ENCODE measurements at places on chromosomes 2 and 18.

DNA sequence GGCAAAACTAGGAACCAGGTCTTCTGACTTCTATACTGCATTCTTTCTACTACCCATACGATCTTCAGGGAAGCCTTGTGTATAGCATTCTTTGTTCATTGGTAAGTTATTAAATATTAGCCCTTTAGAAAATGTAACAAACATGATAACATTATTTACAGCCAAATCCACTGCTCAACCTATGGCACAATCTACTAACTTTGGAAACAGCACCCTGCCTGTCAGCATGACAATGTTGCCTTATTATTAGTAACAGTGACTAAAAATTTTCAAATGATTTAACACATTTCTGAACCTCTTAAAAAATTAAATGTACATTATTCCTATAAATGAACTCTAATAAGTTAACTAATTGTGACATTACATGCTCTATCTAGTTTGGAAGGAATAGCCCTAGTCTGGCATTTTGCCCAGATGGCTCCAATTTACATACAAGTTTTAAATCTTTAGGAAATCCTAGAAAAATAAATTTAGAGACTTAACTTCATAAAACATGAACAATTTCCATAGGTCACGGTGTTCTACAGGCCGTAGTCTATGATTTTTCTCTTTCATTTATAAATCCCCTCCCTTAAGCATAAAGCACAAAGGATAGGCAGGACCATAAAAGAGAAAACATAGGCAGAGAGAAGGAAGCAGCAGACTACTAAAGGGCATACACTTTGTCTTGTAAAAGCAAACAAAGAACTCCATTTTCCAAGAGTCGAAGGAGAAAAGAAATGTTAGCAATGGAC is 33.7 kb downstream of the YES1 start:
- DNase-seq: peak; percentile 15

- no peak for DNase-seq
Observed at GRCh38 chr18:54251606-54252390, 17.5 kb upstream of the POLI start.

- DNase-seq: peak; percentile 75
Observed at GRCh38 chr2:16718576-16719484, 53.2 kb upstream of the CYRIA start.

GRCh38 chr18:71760541-71760940 is 783.6 kb downstream of the CBLN2 start:
- no peak for DNase-seq

DNA sequence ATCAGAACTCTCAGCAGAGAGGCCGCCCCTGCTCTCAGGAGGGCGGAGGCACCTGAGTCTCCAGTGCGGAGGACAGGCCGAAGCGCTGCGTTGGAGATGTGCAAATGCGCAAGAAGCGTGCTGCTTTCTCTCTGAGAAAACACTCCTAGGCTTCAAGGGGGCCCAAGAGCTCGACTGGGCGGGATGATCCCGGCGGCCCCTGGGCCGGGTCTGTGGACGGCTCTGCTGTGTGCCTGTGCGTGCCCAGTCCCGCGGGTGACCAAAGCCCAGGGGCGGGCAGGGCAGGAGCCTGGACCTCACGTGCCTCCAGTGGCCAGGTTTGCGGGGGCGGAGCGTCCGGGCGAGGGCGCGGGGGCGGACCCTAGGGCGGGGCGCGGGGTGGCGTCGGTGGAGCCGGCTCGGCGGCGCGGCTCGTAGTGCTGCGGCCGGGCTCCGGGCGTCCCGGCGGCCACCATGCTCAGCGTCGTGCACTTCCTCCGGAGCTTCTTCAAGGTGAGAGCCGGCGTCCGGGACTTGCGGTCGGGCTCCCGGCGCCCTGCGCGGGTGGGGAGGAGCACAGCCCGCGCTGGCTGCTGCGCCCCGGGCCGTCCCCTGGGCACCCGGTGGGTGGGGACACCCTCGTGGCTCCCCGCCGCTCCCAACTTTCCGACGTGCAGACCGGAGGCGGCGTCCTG is at the start of gene ARHGEF4:
ARHGEF4 (plus strand) TSS at position 414 of the 674 bp plus-strand sequence; CDS start at position 454, 40 bp downstream.
- DNase-seq: peak; percentile 37

DNA sequence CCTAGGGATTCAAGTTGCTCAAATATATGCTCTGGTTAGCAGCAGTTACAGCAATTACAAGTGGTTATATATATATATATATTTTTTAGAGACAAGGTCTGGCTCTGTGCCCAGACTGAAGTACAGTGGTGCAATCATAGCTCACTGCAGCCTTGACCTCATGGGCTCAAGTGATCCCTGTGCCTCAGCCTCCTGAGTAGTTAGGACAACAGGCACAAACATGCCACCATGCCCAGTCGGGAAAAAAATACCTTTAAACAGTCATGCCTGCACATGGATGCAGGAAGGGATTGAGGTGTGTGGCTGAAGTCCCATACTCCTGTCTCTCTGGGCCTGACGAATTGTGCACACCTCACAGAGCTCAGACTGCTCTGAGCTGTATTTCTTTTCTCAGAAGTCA is 19.6 kb upstream of the DNAH7 start:
- no peak for DNase-seq

DNA sequence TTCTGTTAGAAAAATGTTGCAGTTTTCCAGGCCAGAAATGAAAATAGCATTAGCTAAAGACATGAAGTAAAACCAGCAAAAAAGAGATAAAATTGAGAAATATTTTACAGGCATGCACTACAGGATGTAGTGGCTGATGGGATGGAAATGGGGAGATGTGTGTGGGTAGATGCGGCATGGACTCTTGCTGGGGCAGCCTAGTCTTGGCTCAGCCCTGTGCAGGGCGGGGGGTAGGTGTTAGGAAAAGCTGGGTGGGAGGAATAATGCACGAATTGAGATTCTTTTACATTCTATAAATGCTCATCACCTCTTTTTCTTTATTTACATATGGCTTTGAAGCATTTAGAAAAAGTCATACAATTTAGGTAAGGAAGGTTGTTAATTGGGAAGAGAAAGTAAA is 334.2 kb downstream of the NUP35 start:
- DNase-seq: no peak

GRCh38 chr2:149330127-149331022 is at the start of gene LYPD6:
TSS of gene LYPD6 (plus strand) at chr2:149330587. CDS start at chr2:149437709, 107,122 bp downstream.
- peak; percentile 75 for DNase-seq

GRCh38 chr18:75433098-75433497 is 5.6 kb upstream of the SMIM21 start:
- DNase-seq: no peak

DNA sequence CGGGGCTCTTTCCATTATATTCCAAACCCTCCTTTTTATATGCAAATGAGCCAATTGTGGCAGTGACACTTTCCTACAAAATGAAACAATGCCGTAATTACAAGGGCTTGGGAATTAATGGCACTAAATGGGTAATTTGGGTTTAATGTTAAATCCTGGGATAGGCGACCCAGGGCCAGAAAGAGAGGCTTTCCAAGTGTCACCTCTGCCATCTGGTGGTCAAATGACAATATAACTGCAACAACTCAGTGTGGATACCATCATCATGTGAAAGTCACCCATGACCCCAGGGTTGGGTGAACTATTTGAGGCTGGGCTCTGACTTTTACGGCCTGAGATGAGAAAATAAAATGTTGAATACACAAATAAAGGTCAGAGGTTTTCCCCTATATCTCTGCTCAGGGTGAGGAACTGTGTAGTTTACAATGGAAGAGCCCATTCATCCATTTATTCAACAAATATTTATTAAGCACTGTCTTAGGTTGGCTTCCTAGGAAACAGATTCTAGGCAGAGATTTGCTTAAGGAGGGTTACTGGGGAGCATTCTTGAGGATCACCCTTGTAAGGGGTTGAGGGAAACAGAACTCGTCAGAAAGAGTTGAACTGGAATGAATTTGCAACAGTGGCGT is 13.6 kb upstream of the THADA start:
- peak; percentile 79 for DNase-seq

- peak; percentile 27 for DNase-seq
Observed at GRCh38 chr2:127649100-127649611, 3.2 kb downstream of the GPR17 start.

DNA sequence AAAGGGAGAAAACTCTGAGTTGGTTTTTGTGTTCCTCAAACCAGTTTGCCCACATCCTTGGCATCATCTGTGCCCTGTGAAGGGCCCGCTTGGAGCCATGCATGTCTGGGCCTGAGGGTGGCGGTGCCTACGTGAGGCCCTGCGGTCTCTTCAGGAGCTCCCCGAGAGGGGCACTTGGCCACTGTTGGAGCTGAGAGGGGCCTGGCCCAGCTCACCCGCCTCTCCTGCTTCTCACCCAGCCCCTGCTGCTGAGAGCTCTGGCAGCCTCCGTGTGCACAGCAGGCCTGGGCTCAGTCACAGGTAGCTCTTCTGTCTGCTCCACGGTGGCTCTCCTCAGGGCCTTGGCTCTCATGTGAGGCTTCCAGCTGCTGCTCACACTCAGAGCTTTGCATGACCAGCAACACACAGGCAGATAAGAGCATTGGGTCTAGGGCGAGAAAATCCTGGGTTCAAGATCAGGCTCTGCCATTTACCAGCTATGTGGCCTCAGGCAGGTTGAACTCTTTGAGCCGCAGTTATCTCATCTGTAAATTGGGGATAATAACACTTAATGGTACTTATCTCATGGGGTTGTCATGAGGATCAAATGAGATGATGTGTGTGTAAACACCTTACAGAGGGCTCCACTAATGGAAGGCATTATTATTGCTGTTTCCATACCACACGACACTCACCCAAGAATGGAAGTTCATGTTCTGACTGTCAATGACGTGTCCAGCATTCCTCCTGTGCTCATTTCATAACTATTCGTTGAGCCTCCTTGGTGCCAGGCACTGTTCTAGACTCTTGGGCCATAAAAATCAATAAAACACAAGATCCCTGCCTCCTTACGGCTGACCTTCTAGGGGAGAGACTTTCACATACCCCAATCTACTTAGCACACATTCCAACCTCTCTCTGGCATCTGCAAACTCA is 41.6 kb upstream of the PLB1 start:
- no peak for DNase-seq

DNA sequence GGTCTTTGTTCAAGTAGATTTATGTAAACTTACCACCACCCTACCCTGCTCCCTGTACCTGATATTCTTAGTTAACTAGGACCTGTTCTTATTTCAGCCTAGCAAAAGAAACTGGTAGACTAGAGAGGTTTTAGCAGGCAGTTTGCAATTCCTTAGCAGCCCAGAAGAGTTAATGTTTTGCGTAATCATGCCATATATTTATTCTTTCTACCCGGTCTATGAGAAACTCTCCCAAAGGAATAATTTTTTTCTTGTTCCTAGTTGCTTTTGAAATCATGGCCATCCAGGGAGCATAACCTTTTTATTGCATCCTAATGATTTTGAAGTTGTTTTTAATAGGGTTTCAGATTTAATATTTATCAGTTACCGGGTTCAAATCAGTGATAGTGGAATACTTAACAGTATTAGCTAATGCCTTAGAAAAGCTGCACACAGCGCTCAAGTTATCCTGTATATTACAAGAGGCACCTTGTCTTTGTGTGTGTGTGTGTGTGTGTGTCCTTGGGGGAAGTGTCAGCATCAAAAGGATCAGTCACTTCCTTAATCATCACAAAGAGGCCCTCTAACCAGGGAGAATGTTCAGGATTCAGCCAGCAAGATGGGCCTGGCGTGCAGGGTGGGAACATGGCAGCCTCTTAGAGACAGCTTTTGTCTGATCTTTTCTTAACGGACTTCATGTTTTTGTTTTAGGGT is 52.9 kb downstream of the CABLES1 start:
- DNase-seq: no peak

DNA sequence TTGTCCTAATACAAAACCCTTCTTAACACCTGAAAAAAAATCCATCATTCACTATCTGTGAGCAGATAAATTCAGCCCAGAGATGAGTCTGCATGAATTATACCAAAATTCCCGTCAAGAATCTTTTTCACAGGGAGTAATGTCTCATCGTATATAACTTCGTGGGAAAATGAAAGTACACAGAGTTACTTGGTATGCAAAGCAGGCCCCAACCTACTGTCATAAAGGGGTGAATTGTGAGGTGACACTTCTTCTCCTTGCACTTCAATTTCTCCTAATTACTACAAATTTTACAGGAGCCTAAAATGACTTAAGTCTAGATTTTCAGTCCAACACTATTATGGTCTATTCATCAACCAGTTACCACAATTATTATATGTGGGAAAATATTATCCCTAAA is 84.6 kb upstream of the CDH20 start:
- no peak for DNase-seq

DNA sequence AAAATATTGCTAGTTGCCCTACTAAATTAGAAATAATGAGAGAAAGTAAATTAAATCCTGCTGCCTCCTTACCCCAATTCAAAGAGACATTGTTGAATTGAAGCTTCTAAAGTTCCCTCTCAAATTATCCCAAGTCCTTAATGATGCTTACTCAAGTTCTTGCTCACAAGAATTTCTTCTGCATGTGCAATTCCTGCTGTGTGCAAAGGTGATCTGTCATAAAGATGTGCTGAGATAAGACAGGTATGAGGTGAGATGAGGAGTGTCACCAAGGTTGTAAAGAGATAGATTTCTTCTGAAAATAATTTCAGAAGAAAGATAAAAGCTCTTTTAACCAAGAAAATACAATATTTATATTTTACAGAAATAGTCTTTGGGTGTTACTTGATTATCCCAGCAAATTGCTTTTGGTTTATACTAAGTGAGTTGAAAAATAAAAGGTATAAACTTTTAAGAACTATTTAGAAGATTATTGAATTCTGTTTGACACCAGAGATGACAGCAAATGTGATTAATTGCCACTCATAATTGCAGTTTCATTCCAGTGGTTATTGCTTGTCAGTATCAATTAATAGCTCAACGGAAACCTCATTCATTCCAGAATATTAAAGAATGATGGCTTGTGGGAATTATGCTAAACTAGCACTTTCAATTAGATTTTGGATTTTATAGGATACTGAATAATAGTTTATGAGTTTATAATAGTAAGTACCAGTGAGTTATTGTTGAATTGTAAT is 674.3 kb downstream of the STK39 start:
- no peak for DNase-seq

DNA sequence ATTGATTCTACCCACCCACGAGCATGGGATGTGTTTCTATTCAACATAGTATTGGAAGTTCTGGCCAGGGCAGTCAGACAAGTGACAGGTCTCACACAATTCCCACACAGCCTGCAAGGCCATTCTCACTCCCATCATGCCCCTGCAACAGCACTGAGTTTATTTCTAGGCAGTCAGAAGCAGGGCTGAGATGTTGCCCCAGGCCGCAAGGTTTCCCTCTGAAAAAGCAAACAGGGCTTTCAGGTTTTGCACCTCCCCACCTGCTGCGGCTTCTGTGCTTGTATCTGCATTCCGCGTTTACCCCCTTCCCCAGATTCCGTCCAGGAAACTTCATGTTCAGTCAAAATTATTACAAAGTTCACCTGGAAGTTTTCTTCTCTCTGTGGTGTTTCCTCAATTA is 9.4 kb upstream of the TACR1 start:
- DNase-seq: no peak

DNA sequence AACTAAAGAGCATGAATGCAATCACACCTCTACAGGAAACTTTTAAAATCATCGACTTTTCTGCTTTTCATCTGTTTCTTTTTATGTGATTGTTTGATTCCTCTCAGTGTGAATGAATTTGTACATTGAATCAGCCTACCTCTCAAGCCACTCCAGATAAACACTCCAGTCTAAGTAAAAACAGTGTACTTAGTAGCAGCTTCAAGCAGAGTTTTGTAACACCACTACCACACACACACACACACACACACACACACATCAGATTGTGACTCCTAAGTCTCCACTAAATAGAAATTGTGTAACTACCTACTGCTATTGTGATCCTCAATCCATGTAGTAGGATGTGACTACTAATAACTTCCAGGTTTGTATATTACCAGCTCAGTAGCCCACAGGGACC is 65.3 kb upstream of the EPB41L5 start:
- DNase-seq: no peak

All from hematopoietic multipotent progenitor cell treated with erythropoietin and hydrocortisone succinate and interleukin-3 and kit ligand, for 4 days (in vitro differentiated cells).